ENCODE measurements at places on chromosomes 5 and 9. TPM values are rescaled to one million over a fixed set of nuclear protein-coding genes. Genes with fewer than 3 reads are reported as not detected.

HSPB3 gene
- total RNA-seq, result not detected

SV2C gene
- not detected for total RNA-seq

DNA sequence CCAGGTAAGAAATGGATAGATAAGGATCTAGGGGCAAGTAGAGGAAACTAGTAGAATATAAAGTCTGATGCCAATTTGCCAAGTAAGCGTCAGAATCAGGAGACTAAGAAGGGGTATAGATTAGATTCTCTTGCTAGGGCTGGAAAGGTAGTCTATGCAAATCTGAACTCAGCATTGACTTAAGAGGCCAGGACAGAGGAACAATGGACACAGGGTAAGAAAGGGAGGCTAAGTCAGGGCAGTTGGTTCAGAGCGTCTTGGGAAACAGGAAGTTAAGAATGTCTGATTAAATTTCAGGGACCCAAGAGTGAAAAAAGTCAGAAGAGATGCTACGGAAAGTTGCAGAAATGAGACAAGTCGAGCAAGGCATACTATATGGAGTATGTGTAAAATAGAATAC lies 263.2 kb upstream of the HAPLN1 start:
- H3K4me1 ChIP-seq, result no peaks in the 10 kb centered on the region
- H3K36me3 ChIP-seq, result no peaks in the 10 kb centered on the region
- H3K27ac ChIP-seq, result no peak overlapping the region
- no peaks in the 10 kb centered on the region for H3K27me3 ChIP-seq

- H3K4me3 ChIP-seq, result no peak overlapping the region
- no peak overlapping the region for H3K27ac ChIP-seq
- H3K27me3 ChIP-seq, result no peaks in the 10 kb centered on the region
- no peak for DNase-seq
- no peaks in the 10 kb centered on the region for H3K4me1 ChIP-seq
Observed at GRCh38 chr5:140996060-140996459, 29.8 kb downstream of the PCDHAC2 start.

DNA sequence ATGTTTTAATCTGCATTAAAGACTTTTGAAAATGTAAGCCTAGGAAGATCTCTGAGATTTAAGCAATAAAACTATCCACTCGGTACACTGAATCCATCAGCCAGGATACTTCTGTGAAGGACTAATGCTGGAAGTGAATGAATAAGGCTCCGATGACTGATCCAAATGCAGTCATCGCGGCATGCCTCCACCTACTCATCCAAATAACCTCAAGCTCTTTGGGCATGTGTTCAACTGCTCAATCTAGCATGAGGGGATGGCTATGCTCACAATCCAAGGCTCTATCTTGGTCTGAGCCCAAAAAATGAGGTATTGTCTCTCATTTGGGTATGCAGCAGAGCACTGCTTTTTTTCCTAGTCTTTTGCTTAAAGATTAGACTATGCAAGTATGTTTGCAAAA lies 19.2 kb downstream of the MARCHF3 start:
- H3K27me3 ChIP-seq, result no peaks in the 10 kb centered on the region
- DNase-seq, result no peak
- H3K4me1 ChIP-seq, result peaks cover 22% of the 10 kb centered on the region
- H3K27ac ChIP-seq, result no peak overlapping the region
- H3K4me3 ChIP-seq, result no peak overlapping the region

- no peaks in the 10 kb centered on the region for H3K4me1 ChIP-seq
- no peak for DNase-seq
- H3K27me3 ChIP-seq, result no peaks in the 10 kb centered on the region
Observed at GRCh38 chr9:136855461-136856078, 3.4 kb downstream of the MAMDC4 start.

- H3K27ac ChIP-seq, result no peak overlapping the region
- H3K36me3 ChIP-seq, result peaks cover 4% of the 10 kb centered on the region
- no peak overlapping the region for H3K4me3 ChIP-seq
- H3K27me3 ChIP-seq, result peaks cover 8% of the 10 kb centered on the region
- H3K4me1 ChIP-seq, result peaks cover 10% of the 10 kb centered on the region
Observed at GRCh38 chr9:136754059-136754572, 3.9 kb downstream of the LCN8 start.
